Stimulated activated CD4-positive, alpha-beta T cell treated with anti-CD3 and anti-CD28 coated beads, Interleukin-12 subunit alpha, Interleukin-12 subunit beta, amount 100 ng/mL, for 24 hours (primary cell): ENCODE measurements at places on chromosomes 3 and 15.

DNA sequence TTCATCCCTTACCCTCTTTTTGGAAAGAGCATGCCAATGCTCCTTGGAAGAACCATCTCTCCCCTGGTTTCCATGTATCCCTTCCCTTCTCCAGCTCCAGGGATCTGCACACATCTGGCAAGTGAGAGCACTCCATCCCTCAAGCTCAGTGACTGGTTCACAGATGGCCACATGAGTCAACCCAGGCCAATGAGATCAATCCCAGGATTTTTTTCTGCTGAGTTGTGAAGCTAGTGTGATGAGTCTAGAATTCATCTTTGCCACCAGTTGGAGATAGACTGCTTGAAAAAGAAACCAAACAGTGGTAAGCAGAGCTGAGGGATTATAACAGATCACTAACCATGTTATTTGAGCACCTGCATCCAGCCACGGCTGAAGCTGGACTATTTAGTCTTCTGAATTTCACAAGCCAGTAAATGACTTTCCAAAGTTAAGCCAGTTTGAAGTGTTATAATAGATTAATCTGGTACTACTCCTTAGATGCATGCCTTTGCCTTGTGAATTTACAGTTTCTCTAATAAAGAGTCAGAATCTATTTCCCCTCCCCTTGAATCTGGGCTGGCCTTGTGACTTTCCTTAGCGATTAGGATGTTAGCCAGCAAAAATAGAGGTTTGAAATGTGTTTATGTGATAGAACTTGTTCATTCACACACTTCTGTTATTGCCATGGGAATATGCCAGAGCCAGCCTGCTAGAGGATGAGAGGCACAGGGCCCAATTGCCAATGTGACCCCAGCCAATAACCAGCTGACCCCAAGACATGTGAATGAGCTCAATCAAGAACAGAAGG, 159.8 kb downstream of the WNT5A start:
- DNase-seq = no peak

DNA sequence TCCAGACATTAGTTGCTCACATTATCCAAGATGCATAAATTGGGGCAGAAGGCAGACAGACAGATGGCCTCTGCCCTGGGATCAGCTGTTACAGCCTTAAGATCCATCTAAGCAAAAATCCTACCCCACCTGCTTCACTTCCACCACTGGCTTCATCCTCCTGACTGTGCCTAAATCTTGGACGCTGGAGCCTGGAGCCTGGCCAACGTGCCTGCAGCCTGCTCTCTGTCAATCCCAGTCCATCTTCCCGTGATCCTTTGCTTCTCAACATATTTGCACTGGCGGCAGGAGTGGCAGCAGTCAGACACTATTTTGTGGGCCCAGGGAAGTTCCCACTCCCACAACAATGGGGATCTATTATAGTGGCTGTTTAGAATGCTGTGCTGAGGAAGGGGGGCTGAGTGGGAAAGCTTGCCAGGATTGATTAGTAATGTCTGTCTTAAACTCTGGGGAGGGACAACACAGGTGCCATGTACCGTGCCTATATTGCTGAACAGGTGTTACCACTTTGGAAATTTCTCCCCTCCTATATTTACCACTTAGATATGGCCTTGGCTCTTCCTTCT, 121.2 kb downstream of the MEGF11 start:
- no peak for DNase-seq

GRCh38 chr3:129371041-129371826, 57.2 kb downstream of the EFCAB12 start:
- no peak for DNase-seq

- DNase-seq = no peak
These were observed 78.5 kb upstream of the CHD2 start for GRCh38 chr15:92821491-92822116.

DNA sequence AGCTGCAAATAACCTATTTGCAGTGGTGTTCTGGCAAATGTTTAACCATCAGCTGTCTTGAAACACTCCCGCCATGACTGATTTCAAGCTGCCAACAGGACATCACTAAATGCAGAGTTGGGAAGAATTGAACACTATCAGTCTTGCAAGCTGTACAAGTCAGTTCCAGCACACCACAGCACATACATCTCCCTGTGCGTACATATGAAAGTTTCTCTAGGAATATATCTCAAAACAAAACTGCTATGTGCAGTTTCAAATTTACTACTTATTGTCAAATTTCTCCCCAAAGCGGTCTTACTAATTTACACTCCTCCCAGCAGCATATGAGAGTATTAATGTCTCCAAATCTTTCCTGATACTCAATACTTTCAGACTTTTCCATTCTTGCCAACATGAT, 30.4 kb upstream of the CORO2B start:
- DNase-seq = no peak

GRCh38 chr3:191158815-191159214, 40.2 kb upstream of the OSTN start:
- no peak for DNase-seq

DNA sequence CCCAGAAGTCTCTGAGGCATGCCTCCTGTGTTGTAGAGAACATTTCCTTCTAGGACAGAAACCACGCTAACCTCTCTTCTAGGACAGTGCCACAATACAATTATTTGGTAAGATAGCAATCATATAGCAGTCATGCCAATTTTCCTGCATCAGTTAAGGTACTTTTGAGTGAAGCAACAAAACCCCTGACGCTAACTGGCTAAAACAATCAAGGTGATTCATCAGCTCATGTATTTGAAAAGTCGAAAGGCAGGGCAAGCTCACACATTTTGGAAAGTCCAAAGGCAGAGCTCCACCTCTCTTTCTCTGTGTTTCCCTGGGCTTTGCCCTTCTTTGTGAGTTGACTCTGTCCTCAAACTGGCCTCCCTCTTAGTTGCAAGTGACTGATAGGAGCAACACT, 10.1 kb downstream of the TERC start:
- no peak for DNase-seq

GRCh38 chr3:129756871-129757270, 136.6 kb downstream of the TMCC1 start:
- no peak for DNase-seq

- no peak for DNase-seq
These were observed 10.1 kb upstream of the FGD5 start for GRCh38 chr3:14808502-14809266.

GRCh38 chr3:56222866-56223265, 245.4 kb downstream of the ERC2 start:
- no peak for DNase-seq

DNA sequence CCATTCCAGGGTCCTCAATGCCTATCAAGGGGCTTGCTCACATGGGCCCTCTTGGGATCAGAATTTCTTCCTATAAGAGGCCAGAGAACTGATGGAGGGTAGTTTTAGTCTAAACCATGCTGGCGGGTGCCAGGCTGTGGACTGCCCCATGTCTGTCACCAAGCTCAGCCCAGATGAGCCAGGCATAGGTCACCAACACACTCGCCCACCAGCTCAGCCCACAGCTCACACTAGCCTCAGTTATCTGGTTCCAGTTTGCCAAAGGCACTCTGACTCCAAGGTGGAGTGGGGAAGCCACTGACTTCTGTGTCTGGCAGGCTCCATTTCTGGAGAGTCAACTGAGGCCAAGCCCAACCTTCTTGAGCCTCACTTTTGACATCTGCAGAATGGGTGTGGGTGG, 50.7 kb upstream of the INSYN1 start:
- no peak for DNase-seq

GRCh38 chr3:11288786-11289637, 16.8 kb downstream of the ATG7 start:
- DNase-seq = no peak

- no peak for DNase-seq
These were observed 230.9 kb upstream of the RORA start for GRCh38 chr15:61459785-61460707.

GRCh38 chr15:40461958-40462357, 8.8 kb upstream of the CHST14 start:
- no peak for DNase-seq

GRCh38 chr15:77984446-77984861, 93.1 kb downstream of the TBC1D2B start:
- no peak for DNase-seq

DNA sequence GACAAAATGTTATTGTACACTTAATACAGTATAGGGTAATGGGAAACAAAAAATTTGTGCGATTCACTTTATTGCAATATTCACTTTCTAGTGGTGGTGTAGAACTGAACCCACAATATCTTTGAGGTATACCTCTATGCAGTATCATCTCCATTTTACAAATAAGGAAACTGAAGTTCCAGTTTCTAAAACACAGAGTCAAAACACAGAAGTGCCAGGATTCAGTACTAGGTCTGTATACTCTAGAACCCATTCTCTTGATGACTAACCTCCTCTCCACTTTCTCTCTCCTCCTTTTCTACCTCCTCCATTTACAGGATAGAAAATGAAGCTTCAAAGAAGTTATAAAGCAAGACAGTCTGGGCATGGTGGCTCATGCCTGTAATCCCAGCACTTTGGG, 62.2 kb downstream of the MB21D2 start:
- no peak for DNase-seq

GRCh38 chr15:78933187-78933822, 11.5 kb downstream of the CTSH start:
- no peak for DNase-seq

DNA sequence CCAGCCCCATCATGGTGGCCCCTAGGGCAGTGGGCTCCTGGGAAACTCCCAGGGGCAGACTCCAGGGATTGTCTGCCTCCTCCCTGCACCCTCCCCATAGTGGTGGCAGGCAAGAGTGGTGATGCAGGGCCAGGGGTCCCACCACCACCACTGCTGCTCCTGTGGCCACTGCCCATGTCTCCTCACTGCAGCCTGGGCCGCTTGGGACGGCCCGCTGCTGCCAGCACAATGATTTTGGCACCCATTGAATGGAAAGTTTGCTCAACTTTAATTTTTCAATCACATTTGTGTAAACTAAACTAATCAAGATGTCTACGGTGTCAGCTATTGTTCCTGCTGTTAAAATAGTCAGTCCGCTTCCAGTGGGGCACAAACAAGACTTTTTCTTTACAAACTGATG, 92.1 kb upstream of the TNFSF10 start:
- DNase-seq = no peak

GRCh38 chr15:100328796-100329195, 13.0 kb downstream of the ADAMTS17 start:
- no peak for DNase-seq
